ENCODE measurements at places on chromosomes 1 and 21.
A peak's percentile ranks its signal among the peaks of the same experiment; 100 is the strongest.

DNA sequence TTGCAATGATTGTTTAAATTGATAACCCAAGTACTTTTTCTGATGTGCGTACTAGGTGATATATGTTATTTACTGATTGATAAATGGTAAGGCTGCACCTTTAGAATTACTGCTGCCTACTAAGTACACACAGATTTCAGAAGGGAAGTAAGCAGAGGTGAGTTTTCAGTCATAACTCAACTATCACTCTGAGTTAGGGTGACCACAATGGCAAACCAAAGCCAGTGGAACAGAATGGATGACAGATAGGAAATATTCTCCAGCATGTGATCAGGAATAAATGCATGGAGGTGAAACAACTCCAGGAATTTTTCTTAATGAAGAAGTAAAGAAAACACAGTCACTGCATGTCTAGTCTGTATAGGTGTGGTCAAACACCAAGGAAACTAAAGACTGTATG, 7.5 kb upstream of the KCNJ15 start:
- no peak overlapping the region for H3K4me3 ChIP-seq
- H3K27me3 ChIP-seq: no peaks in the 10 kb centered on the region
- no peaks in the 10 kb centered on the region for H3K36me3 ChIP-seq
- no peak overlapping the region for H3K27ac ChIP-seq

DNA sequence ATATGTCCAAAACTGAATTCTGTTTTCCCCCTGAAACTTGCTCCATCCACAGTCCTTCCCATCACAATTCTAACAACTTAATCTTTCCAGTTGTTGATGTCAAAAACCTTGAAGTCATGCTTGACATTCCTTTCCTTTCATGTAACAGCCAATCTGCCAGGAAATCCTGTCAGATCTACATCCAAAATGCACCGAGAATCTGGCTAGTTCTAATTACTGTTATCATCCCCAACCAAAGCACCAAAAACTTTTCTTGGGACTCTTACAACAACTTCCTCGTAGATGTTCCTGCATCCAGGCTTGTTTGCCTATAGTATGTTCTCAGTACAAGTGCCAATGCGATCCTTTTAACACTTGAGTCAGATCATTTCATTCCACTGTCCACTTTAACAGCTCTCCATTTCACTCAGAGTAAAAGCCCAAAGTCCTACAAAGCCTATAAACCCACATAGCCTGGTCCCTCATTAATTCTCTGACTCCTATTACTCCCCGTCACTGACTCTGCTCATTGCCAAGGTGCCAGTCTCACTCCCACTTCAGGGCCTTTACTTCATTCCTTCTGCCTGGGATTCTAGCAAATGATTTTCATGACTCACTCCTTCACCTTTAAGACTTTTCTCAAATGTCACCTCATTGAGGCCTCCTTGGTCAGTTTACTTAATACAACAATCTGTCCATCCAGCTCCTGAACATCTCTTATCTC, 493.2 kb upstream of the NFIA start:
- DNase-seq: no peak
- H3K4me3 ChIP-seq: no peak overlapping the region
- H3K27ac ChIP-seq: no peak overlapping the region
- no peaks in the 10 kb centered on the region for H3K4me1 ChIP-seq
- no peaks in the 10 kb centered on the region for H3K27me3 ChIP-seq
- no peaks in the 10 kb centered on the region for H3K36me3 ChIP-seq

DNA sequence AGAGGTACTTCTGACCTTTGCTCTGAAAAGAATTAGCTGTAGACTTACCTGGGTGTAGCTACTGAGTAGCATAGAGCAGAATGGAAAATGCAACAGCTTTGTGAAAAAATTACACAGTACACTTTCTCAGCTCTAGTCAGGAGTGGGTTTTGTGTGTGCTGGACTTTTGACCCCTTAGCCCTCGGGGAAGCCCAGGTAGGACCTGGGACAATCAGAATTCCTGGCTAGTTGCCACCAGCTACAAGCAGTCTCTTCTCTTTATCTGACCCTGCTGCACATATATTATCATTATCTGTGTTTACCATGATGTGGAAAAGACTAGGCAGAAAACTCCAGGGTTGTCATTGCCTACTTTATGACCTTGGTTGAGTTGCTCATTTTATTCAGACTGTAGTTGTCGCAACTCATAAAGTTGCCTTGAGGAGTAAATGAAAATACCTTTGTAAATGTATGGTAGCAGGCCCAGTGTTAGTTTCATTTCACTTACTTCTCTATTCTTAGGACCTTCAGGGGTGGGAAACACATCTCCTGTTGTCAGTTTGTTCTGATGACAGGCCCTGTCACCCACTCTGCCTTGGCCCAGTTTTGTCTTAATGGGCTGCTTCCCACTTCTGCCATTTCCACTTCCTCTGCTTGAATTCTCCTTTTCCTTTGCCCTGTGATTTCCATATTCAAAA, 5.4 kb downstream of the NEK7 start:
- no peaks in the 10 kb centered on the region for H3K36me3 ChIP-seq
- peak overlapping the region; percentile 32 for H3K27ac ChIP-seq
- DNase-seq: no peak

- no peaks in the 10 kb centered on the region for H3K4me1 ChIP-seq
- no peaks in the 10 kb centered on the region for H3K36me3 ChIP-seq
Observed at GRCh38 chr1:159448181-159448580, 8.7 kb downstream of the OR10J1 start.

GRCh38 chr1:30008998-30009657, 714.3 kb downstream of the MATN1 start:
- H3K27ac ChIP-seq: no peak overlapping the region
- H3K4me3 ChIP-seq: no peak overlapping the region
- DNase-seq: no peak
- H3K36me3 ChIP-seq: no peaks in the 10 kb centered on the region
- no peaks in the 10 kb centered on the region for H3K27me3 ChIP-seq
- no peaks in the 10 kb centered on the region for H3K4me1 ChIP-seq

GRCh38 chr1:44347280-44347679, 7.8 kb downstream of the ERI3 start:
- H3K27me3 ChIP-seq: no peaks in the 10 kb centered on the region
- 0 out of 2 replicates have a peak, but pooled peaks cover 4% of the 10 kb centered on the region for H3K36me3 ChIP-seq
- peaks cover 10% of the 10 kb centered on the region for H3K4me1 ChIP-seq

DNA sequence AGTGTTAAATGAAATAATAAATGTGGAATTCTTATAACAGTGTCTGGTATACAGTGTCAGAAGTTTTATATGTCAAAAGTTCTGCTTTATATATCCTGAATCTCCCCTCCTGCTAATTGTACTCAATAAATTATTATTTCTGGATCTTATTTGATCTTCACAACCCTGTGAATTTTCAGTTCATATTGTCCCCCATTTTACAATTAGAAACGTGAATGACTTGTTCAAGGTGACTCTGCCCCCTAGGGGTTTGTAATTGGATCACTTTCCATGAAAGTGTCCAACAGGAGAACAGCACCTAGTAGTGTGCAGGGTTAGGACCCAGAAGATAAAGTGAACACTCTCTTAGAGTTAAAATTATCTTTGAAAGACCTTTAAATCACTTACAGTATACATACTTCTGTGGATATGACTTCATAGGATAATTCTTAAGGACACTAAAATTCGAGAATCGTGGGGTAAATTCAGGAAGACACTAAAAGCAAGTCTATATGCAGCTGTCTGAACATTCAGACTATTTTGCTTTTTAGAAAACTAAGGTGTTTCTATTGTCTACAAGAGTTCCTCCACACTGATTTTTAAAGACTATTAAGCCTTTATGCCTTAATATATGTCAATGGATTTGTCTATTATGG, 4.5 kb upstream of the DDR2 start:
- H3K36me3 ChIP-seq: no peaks in the 10 kb centered on the region
- peaks cover 3% of the 10 kb centered on the region for H3K4me1 ChIP-seq
- H3K27ac ChIP-seq: no peak overlapping the region
- peak; percentile 71 for DNase-seq
- H3K4me3 ChIP-seq: no peak overlapping the region

GRCh38 chr1:37486680-37487618, 12.6 kb downstream of the ZC3H12A start:
- no peaks in the 10 kb centered on the region for H3K27me3 ChIP-seq
- DNase-seq: peak; percentile 85
- peaks cover 9% of the 10 kb centered on the region for H3K4me1 ChIP-seq
- no peak overlapping the region for H3K4me3 ChIP-seq
- H3K27ac ChIP-seq: no peak overlapping the region

DNA sequence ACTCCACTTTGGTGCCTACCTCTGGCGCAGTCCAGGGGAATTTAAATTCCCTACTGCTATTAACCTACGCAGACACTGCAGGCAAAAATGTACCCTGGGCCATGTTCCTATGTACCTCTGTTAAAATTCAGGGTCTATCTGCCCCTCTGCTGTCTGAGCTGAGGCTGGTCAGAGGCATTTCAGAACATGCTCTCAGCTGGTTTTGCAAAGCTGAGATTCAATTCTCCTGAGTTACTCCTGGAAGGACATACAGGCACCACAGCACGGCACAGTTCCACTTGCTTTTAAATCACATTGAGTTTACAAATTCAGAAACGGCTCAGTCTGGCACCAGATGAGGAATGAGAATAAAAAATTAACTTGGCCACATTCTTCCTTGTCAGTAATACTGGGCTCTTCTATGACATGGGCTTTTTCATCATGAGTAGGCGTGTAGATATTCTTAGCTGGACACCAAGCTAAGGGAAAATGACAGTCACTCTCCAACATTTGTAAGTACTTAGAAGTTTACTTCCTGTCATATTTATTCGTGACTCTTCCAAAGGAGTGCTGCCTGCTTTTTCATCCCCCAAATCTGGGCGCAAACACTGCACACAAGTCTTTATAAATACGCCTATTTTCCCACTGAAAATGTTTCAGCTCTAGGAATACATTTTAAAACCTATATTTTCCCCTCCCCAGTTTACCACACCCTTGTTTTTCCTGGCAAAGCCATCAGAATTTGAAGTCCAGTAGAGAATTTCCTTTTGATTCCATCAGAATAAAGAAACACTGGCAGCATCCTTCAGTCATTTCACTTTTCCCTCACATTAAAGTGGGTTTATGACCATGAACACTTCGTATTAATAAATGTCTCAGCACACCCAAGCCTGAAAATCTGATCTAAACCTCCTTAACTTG, 1.9 kb downstream of the C1orf198 start:
- no peaks in the 10 kb centered on the region for H3K36me3 ChIP-seq
- no peak overlapping the region for H3K4me3 ChIP-seq
- no peak for DNase-seq

- peaks cover 20% of the 10 kb centered on the region for H3K36me3 ChIP-seq
- H3K4me3 ChIP-seq: no peak overlapping the region
- no peak for DNase-seq
- H3K27ac ChIP-seq: no peak overlapping the region
- H3K4me1 ChIP-seq: peaks cover 45% of the 10 kb centered on the region
- H3K27me3 ChIP-seq: no peaks in the 10 kb centered on the region
Observed at GRCh38 chr21:44896561-44897286, 23.2 kb upstream of the PTTG1IP start.

DNA sequence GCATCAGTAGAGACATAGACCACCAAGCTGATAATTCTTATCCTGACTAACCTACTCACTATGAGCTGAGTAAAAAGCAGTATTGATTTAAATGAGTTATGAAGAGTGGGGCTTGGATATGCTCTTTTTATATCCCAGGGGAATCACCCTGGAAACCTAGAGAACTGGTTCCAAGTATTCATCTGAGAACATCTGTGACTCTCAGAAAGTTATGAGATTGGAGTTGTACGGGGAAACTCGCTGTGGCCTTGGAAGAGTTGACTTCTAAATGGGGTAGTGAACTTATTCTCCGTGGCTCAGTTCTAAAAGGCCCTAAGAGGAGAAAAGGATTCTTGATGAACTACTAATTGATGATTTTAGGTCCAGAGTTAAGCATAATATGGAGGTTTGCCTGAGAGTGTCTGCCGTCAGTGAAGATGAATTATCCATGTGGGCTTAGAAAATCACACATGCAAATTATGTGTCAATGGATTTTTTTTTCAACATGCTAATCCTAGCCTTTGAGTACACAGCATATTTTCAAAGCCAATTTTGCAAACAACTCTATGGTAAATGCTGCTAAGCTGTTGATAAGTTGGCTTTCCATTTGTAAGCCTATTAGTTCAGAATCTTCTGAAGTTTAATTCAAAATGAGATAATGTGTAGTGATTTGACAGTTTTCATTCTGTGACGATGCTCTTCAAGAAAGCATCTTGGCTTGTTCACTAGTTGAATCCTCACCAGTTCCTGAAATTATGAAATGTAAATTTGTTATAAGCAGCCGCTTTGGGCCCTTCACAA, 122.7 kb downstream of the FGGY start:
- H3K36me3 ChIP-seq: no peaks in the 10 kb centered on the region
- no peak overlapping the region for H3K4me3 ChIP-seq
- H3K27ac ChIP-seq: no peak overlapping the region
- H3K4me1 ChIP-seq: no peaks in the 10 kb centered on the region

GRCh38 chr1:18262726-18263125, 155.1 kb downstream of the IGSF21 start:
- peaks cover 100% of the 10 kb centered on the region for H3K4me1 ChIP-seq
- H3K27ac ChIP-seq: peak overlapping the region; percentile 88
- H3K4me3 ChIP-seq: peak overlapping the region; percentile 63
- no peaks in the 10 kb centered on the region for H3K27me3 ChIP-seq
- H3K36me3 ChIP-seq: no peaks in the 10 kb centered on the region

GRCh38 chr1:110161849-110162248, 11.6 kb downstream of the SLC6A17 start:
- DNase-seq: no peak
- H3K27ac ChIP-seq: no peak overlapping the region
- H3K27me3 ChIP-seq: no peaks in the 10 kb centered on the region

DNA sequence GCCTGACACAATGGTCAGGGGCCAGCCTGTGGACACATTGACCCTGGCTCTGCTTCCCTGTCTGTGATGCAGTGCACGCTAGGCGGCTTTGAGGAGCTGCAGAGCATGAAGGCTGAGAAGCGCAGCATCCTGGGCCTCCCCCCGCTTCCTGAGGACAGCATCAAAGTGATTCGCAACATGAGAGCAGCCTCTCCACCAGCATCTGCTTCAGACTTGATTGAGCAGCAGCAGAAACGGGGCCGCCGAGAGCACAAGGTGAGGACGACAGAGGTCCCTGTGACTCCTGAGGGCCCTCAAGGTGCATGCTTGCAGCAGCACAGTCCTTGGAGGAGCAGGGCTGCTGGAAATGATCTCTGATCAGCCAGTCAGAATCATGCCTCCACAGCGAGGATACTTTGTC, 8.6 kb downstream of the STRIP1 start:
- peaks cover 63% of the 10 kb centered on the region for H3K36me3 ChIP-seq
- H3K4me1 ChIP-seq: no peaks in the 10 kb centered on the region
- H3K4me3 ChIP-seq: no peak overlapping the region
- no peak for DNase-seq
- H3K27me3 ChIP-seq: no peaks in the 10 kb centered on the region
- H3K27ac ChIP-seq: no peak overlapping the region
